ENCODE measurements at places on chromosomes 5 and 9. TPM values are rescaled to one million over a fixed set of nuclear protein-coding genes. Genes with fewer than 3 reads are reported as not detected.

Gene IFNA13
- not detected for total RNA-seq

Gene SNCAIP
- total RNA-seq = not detected

Gene IRGM
- total RNA-seq = 2.1 TPM

Gene POU5F2
- 2.0 TPM for total RNA-seq

Gene SH2D3C
- 48.7 TPM for total RNA-seq

- DNase-seq = no peak
Measured at GRCh38 chr9:131824953-131825495, 85.1 kb upstream of the RAPGEF1 start.

- no peak for DNase-seq
Measured at GRCh38 chr5:6491919-6492290, 43.2 kb downstream of the UBE2QL1 start.

DNA sequence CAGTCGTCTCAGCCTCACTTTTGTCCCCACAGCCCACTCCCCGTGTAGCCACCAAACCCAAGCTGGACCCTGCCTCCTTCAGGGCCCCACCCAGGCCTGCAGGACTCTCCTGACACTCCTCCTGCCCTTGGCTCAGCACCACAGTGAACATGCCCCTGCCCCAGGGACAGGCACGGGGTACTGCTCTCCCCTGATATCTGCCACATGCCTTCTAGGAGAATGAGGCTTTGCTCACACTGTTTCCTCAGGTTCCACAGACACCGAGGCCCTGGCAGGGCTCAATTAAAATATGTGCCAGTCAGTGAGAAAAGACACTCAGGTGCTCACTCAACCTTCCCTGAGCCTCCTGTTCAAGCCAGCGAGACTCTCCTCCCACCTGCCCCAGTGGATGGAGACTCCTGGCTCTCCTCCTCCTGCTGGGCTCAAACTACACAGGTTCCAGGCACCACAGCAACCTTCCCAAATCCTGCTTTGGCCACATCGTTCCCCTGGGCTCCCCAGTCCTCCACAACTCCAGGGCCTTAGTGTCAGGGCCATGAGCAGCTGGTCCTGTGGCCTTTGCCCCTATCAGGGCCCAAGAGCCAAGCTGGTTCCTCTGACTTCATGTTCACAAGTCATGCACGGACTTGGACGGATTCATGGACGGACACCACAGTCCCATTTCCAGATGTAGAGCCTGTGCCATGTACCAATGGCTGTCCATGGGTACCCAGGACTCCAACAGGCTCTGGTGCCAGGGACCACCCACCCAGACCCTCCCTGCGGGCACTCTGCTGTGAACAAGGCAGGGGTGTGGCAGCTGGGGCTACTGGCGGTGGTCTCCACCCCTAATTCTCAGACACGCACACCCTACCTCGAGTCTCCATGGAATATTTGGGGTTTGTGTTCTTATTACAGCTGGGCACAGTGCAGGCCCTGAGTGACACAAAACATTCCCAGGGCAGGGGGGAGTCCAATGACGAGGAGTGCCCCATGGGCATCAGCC, 36.6 kb downstream of the BICD2 start:
- DNase-seq = no peak

DNA sequence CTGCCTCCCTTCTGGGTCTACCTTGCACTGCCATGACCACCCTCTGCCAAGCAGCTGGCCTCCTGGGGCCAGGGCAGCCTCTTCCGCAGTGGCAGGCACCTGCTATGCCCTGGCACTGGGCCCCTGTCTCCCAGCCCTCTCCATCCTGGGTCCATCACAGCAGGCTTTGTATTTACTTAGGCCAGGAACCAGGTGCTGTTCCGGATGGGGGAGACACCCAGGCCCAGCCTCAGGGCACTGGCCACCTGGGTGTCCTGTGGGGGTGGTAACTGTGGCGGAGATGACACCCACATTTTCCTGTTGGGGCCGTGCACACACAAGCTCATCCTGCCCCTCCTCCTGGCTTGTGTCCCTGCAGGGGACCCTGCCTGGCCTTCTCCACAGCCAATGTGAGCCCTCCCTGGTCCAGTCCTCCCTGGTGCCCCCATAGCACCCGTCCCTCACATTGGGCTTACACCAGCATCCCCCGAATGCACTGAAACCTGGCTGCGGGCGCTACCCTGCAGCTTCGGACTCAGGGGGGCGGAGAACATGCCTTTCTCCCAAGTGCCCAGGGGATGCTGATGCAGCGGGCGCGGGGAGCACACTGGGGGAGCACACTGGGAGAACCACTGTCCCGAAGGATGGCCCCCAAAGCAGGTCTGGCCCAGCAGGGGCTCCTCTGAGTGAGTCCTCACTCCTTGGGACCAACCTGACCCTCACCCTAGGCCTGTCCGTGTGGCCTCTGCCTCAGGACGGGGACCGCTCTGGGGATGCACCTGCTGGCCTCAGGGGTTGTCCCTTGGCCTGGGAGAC, 17.9 kb downstream of the FAM163B start:
- no peak for DNase-seq

DNA sequence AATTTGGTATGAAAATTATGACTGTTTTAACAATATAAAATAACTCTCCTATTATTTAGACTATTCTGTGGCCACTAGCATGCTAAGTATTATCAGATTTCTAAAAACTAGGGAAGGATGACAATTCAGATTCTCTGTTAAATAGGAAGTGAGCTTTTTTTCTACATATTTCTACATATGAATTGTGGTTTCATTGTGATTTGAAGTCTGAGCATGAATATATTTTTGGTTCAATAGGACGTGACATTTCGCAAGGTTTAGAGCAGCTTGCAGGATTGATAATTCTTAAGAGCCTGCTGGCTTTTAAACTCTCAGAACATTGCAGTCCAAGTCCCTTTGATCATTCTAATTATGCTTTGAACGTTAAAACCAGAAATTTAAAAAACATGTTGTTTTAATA, 82.9 kb downstream of the ADGRV1 start:
- DNase-seq = no peak

DNA sequence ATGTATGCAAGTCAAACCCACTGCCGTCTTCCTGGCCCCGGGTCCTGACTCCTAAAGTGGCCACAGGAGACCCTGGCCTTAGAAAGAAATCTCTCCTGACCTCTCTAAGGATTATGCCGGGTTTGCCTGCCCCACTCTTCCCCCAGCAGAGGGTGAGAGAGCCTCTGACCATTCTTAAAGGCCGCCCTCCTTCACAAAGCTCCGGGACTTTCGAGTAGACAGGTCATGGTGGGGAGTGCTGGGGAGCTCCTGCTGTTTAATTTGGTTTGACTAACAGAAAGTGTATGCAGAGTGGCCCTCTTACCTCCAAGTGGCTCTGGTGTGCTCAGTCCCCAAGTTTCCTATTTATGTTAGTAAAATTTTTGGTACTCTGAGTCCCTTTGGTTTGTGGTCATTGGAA, 111.8 kb downstream of the LRRC70 start:
- no peak for DNase-seq

All from T-cell (primary cell).